ENCODE measurements at places on chromosomes 3 and 15.

GRCh38 chr3:141234283-141234682 is 2.7 kb downstream of the PXYLP1 start:
- DNase-seq: no peak

- no peak for DNase-seq
Measured at GRCh38 chr15:25805031-25805430, 58.1 kb downstream of the ATP10A start.

DNA sequence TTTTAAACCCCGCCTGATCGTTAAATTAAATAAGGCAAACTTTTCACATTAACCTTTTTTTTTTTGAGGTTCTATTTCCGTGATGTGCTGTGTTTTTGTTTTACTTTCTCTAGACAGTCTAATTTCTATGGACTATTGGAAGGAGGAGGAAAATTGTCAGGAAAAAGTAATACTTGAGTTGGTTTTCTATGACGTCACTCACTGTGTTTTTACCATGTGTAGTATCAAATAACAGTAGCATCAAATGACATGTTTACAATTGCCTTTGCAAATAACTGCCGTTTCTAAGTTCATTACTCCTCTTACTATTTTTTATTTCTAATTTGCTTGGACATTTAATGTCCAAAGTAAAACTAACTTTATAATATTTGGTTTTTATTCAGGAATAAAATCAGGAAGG is 32.3 kb downstream of the MYO1E start:
- DNase-seq: no peak

DNA sequence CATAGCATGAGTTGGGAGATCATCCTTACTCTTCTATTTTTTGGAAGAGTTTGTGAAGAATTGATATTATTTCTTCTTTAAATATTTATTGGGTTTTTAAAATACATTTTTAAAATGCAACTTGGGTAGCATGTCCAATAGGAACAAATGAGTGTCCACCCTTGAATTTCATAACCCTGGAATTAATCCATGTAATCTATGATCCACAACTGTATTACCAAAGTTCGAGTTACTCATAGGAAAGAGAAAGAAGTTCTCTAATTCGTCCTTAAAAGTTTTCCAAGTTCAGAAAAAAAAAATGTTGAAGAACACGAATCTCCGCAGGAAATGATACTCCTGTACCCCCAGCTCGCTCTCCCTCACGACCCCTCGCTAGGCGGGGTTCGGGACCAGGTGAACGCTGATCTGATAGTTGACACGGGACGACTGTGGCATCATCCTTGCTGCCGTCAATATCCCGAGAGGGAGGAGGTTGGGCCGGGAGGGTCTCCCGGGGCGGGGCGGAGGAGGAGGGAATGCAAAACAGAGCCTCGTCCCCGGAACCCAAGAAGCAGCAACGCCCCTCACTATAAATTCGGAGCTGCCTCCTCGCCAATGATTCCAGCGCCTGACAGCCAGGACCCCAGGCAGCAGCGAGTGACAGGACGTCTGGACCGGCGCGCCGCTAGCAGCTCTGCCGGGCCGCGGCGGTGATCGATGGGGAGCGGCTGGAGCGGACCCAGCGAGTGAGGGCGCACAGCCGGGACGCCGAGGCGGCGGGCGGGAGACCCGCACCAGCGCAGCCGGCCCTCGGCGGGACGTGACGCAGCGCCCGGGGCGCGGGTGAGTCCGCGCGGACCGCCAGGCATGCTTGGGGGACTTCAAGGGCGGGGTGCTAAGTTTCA is at the start of gene AGTR1:
Gene AGTR1, plus strand, starts transcription at position 598 of the 884 bp plus-strand sequence. CDS start 43,133 bp downstream, outside the sequence.
- no peak for DNase-seq

DNA sequence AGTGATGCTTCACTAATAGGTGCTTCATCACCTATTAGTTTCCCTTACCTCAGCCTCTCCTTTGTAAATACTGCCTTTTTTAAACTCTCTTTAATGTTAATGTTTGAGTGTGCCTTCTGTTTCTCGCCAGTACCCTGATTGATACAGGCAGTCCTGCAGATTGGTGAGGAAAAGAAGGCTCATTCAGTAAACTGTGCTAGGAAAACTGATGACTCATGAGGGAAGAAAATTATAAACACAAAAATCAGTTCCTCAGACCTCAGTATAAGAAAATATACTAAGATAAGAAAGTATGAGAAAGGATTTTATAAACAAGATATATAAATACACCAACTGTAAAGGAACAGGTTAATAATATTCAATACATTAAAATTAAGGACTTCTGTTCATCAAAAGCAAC is 54.8 kb upstream of the OXTR start:
- no peak for DNase-seq

GRCh38 chr3:60949146-60949545 is 302.1 kb downstream of the FHIT start:
- no peak for DNase-seq

DNA sequence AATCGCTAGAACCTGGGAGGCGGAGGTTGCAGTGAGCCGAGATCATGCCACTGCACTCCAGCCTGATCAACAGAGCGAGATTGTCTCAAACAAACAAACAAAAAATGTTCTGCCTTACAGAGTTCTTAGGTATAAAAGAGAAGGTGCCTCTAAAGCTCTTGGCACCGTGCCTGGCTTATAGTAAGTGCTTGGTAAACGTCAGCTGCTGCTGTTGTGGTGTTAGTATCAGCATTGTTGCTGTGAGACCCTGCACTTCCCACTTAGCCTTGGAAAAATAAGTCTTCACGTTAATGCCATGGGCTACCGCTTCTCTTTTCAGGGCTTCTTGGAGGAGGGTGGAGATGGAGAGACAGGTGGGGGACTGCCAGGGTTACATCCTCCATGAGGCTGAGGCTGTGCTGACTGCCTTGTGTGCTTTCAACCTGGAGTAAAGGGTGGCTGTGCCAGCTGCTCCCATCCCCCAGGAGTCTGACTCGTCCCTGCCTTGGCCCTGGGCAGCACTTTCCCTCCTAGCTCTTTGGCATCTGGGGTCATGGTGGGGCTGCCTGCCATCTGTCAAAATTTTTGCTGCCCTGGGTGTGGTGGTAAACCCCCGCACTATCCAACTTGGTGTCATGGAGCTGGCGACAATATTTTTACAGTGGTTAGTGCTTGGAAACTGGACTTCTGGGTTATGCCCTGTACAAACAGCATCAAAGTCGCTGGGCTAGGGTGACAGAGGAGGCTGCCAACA is 17.8 kb downstream of the FLNB start:
- DNase-seq: no peak

- DNase-seq: no peak
Measured at GRCh38 chr15:64925335-64926330, 13.9 kb downstream of the ANKDD1A start.

DNA sequence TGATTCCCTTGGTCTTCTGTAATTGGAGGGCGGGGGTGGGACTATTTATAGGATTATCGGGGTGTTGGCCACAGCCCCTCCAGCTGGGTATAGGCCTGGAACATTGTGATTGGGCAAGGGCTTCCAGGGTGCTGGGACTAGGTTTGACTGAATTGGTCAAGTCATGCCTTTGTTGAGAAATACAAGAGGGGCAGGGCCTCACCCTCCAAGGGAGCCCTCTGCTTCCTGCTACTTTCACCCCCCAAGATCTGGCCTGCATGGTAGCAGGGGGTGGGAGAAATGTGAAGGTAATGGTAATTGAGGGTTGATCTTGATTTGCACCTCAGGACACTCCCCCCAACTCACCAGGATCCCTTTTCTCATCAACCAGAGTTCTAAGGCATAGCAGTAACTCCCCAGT is 25.2 kb downstream of the TRIM71 start:
- DNase-seq: no peak

GRCh38 chr15:70653426-70653825 is 109.9 kb downstream of the UACA start:
- DNase-seq: no peak

DNA sequence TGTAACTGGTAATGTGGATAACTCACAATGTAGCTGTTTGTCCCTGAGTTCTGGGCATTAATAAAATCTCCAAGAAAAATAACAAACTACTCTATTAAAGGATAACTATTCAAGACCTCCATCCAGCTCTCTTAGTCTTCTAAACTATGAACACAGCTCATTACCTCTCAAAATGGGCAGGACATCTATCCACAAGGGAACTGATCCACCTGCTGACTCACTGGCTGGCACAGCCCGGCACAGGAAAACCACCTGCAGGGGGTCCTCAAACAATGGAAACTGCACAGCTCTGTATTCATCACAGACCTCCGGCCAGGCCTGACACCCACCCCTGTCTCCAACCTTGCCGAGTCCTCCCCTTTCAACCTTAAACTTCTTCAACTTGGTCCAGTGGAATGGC is 255.4 kb downstream of the TJP1 start:
- DNase-seq: no peak
